ENCODE measurements at places on chromosomes 12 and 14. TPM values are rescaled to one million over a fixed set of nuclear protein-coding genes. Genes with fewer than 3 reads are reported as not detected.

The MCRS1 gene
- total RNA-seq, result 82.2 TPM

DNA sequence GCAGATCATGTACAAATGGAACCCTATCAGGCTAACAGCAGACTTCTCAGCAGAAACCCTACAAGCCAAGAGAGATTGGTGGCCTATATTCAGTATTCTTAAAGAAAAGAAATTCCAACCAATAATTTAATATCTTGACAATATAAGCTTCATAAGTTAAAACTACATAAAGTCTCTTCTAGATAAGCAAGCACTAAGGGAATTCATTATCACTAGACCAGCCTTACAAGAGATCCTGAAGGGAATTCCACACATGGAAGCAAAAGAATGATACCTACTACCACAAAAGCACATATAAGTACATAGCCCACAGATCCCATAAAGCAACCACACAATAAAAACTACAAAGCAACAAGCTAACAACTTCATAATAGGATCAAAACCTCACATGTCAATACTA lies 60.4 kb upstream of the SCAF11 start:
- no peak overlapping the region for H3K4me3 ChIP-seq
- DNase-seq, result no peak
- H3K36me3 ChIP-seq, result peaks cover 5% of the 10 kb centered on the region
- H3K4me1 ChIP-seq, result no peaks in the 10 kb centered on the region
- no peak overlapping the region for H3K27ac ChIP-seq
- peaks cover 2% of the 10 kb centered on the region for H3K27me3 ChIP-seq

GRCh38 chr12:49331380-49332222 lies 5.4 kb downstream of the C1QL4 start:
- H3K27ac ChIP-seq, result no peak overlapping the region
- no peak for DNase-seq
- no peaks in the 10 kb centered on the region for H3K36me3 ChIP-seq
- no peak overlapping the region for H3K4me3 ChIP-seq
- peaks cover 33% of the 10 kb centered on the region for H3K27me3 ChIP-seq
- peaks cover 16% of the 10 kb centered on the region for H3K4me1 ChIP-seq

- H3K4me3 ChIP-seq, result no peak overlapping the region
- DNase-seq, result no peak
- H3K27ac ChIP-seq, result no peak overlapping the region
- peaks cover 2% of the 10 kb centered on the region for H3K27me3 ChIP-seq
- no peaks in the 10 kb centered on the region for H3K36me3 ChIP-seq
- peaks cover 8% of the 10 kb centered on the region for H3K4me1 ChIP-seq
These were observed 21.0 kb upstream of the PPP1R13B start for GRCh38 chr14:103868242-103868897.

The ERGIC2 gene
- total RNA-seq, result 43.7 TPM

- no peak overlapping the region for H3K27ac ChIP-seq
- no peak overlapping the region for H3K4me3 ChIP-seq
- no peak for DNase-seq
- H3K27me3 ChIP-seq, result peaks cover 33% of the 10 kb centered on the region
These were observed 18.0 kb upstream of the NUDT14 start for GRCh38 chr14:105199093-105199492.

DNA sequence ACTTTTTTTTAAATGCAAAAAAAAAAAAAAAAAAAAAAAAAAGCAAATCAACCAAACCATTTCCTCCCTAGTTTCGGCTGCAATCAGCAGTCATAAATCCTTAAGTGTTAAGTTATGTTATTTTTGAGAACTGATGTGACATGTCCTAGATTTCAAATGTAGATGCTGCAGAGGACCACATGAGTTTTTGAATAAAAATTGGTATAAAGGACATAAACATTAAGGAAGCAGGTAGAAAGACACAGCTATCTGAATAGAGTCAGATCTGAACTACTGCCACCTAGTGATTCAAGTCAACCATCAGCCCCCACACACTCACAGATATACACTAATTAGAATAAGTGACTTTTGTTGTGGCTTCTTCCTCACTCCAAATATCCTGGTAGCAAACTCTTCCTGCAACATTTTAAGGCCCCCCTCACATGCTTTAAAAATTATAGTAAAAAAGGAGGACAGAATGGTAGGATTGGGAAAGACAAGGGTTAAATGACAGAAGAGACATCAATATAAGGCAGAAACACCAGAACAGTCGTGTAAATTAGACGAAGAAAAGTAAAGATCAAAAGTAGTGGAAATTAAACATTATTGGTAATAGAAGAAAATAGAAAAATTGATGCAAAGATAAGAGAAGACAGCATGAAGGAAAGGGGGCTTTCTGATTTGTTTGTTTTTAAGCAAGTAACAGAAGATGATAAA lies 394.5 kb upstream of the ATP2B1 start:
- peaks cover 29% of the 10 kb centered on the region for H3K4me1 ChIP-seq
- peak overlapping the region; percentile 66 for H3K4me3 ChIP-seq
- H3K27me3 ChIP-seq, result no peaks in the 10 kb centered on the region
- DNase-seq, result no peak
- peak overlapping the region; percentile 43 for H3K27ac ChIP-seq

DNA sequence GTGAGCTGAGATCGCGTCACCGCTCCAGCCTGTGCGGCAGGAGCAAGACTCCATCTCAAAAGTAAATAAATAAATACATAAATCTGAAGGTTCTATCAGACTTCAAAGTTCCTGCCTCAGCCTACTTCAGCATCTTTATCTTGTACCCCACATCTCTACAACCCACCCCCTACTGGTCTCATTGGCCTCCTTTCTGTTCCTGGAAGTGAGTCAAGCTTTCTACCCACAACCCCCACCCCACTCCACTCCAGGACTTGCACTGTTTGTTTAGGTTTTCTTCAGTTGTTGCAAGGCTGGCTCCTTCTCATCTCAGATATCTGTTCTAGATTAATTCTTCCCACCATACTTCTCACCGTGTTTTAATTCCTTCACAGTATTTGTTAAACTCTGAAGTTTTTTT lies 714 bp upstream of the PSMC6 start:
- no peak for DNase-seq
- peaks cover 43% of the 10 kb centered on the region for H3K36me3 ChIP-seq
- peaks cover 2% of the 10 kb centered on the region for H3K27me3 ChIP-seq
- peaks cover 25% of the 10 kb centered on the region for H3K4me1 ChIP-seq
- H3K27ac ChIP-seq, result peak overlapping the region; percentile 98

The TESPA1 gene
- 35.5 TPM for total RNA-seq

DNA sequence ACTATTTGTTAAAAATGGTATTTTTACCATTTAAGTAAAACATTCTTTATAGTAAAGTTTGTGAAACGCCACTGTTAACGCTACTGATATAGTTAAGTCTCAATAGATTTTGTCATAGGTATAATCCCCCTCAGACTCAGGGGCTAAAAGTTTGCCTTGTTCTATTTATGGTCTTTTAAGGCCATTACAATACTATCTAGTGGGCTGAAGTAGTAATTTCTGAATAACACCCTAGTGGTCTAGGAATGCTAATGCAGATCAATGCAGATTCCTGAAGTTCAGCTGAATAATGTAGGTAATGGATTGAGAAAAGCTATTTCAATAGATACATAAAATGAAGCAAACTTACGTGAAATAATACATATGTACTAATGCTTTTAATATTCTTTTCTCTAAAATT lies 989.3 kb upstream of the NOVA1 start:
- H3K4me3 ChIP-seq, result no peak overlapping the region
- no peaks in the 10 kb centered on the region for H3K27me3 ChIP-seq
- no peaks in the 10 kb centered on the region for H3K4me1 ChIP-seq
- no peak overlapping the region for H3K27ac ChIP-seq
- H3K36me3 ChIP-seq, result no peaks in the 10 kb centered on the region
- DNase-seq, result no peak

DNA sequence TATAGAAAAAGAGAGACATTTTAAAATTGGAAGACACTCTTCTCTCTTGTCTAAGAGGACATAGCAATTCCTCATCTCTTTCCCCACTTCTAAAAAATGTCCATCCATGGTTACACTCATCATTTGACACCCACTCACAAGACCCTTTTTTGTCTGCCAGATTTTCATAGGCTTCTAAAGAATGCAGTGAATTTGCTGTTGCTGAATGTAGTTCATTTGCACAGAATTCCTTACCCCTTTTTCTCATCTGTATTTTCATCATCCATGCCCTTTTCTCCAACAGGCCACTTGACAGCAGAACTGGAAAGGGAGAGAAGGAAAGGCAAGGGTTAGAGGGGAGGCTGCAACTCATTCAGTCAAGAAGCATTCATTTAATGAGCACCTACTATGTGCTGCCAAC lies 128.0 kb downstream of the NUAK1 start:
- no peaks in the 10 kb centered on the region for H3K4me1 ChIP-seq
- DNase-seq, result no peak
- no peak overlapping the region for H3K27ac ChIP-seq
- no peak overlapping the region for H3K4me3 ChIP-seq

The PIANP gene
- 0.40 TPM for total RNA-seq

The SETD3 gene
- total RNA-seq, result 31.9 TPM

DNA sequence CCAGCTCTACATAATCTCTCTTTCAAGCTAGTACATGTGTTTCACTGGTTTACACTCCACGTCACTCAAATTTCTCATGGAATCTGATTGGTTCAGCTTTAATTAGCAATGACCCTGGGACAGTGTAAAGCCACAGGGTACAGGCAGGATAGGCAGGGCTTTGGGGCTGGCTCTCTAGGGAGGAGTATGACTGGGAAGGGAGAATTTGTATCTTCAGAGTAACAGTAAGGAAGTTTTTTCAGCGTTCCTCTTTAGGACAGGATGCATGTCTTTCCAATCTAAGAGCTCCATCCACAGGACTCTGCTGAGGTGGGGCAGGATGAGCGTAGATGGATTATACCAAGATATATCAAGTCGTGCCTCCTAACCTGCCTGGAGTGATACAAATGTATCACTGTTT lies 112.0 kb upstream of the CLEC14A start:
- no peak for DNase-seq
- H3K4me3 ChIP-seq, result no peak overlapping the region
- no peaks in the 10 kb centered on the region for H3K27me3 ChIP-seq
- H3K4me1 ChIP-seq, result no peaks in the 10 kb centered on the region

Measured in activated B cell treated with CpG ODN at 0.5 μM for 24 hours (primary cell).